ENCODE measurements at places on chromosomes 6 and 20.

DNA sequence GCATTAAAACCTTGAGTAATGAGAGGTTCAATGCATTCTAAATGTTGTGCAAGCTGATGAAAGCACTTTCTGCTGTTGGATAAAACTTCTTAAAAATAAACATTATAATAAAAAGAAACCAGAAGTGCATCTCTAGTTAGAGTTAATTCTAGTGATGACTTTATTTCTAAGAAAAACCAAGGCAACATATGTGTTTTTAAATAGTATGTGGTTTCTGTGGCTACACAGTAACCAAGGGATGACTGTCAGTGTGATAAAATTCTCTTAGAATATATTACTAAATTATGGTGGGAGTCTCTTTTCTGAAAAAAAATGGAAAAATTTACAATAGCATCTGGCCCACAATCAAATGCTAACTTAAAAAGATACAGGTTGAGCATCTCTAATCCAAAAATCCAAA lies 117.0 kb downstream of the ME1 start:
- DNase-seq = no peak

DNA sequence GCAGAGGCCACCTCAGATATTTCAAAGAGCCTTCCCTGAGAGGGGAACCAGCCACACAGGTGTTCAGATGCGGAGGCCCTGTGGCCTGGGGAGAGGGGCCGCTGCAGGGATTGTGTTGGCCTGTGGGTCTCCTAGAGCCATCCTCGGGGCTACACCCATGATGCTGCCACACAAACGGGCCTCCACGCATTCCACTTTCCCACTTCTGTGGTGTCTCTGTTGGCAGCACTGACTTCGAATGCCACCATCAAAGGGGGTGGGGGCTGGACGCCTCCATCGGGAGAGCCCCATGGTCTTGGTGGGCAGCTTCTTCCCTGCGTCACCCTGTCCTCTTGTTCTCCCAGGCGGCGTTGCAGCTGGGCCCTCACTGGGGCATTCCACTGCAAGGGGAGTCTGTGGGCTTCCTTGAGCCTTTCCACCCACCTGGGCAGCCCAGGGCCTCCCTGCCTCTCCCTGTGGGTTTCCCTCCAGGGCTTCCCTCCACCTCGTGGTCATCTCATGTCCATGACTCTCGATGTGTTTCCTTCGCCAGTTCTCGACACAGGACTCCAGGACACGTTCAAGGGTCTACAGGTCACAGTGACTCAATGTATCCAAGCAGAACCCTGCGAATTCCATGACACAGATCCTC lies 145.5 kb downstream of the ERMARD start:
- no peak for DNase-seq

DNA sequence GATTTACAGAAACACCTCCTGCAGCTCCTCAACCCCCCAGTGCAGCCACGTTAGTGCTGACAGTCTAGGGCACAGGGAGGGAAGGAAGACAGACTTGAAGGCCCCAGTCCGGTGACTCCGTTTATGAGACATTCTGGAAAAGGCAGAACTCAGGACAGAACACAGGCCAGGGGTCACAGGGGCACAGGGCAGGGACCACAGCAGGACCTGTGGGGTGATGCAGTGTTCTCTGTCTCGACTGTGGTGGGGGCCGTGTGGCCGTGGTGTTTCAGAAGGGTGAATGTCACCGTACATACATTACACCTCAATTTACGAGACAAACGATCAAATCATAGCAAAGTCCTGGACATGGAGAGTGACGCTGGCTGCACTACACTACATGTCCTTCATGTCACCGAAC lies 11.3 kb downstream of the BHLHE23 start:
- no peak for DNase-seq

DNA sequence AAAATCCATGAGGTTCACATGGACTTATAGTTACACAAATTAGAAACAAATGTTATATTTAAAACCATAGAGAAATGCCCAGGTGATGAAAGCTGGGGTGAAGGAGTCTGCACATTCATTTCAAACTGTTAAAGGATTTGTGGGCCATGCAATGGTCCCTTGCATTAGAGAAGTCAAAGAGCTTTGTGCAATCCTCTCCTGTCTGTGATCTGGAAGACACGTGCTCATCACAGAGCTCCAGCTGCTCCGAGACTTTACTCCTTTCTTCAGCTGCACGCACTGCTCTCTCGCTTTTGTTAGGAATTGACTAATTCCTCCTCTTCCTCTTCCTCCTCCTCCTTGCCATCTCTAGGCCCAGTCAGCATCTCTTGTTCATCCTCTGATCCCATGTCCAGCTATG lies 4.1 kb upstream of the AIF1 start:
- no peak for DNase-seq

DNA sequence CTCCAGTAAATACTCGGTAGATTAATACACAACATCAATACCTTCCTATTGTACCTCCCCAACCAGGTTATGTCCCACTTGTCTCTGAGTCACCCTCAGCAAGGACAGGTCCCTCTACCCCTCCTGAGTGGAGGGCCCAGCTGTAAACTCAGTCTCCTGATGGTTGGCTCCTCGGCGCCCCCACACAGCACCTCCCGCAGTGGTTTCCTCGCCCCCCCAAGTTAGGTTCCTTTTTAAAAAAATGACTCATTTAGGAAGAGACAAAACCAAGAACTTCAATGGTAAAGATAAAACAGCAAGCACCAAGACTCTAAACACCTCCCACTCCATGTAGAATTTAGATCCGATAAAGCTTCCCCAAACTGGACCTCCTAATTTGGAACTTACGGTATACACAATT lies 83.5 kb downstream of the TRERF1 start:
- no peak for DNase-seq

DNA sequence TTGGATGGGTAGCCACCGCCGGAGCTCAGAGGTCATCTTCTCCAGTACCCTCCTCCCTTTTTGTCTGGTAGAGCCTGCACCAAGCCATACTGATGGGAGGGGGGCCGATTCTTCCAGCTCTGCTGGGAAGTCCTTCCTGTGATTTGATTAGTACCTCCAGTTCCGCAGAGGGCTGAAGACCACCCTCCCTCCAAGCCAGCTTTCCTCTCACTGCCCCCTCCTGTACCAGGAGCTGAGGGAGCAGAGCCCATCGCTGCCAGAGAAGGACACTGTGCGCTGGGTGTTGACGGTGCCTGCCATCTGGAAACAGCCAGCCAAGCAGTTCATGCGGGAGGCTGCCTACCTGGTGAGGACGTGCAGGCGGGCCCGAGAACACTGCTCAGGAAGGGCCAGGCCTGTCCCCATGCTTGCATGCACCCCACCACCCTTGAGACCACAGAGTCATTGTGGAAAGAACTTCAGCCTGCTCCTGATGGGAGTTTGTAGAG lies 13.2 kb downstream of the HSPA12B start:
- no peak for DNase-seq

DNA sequence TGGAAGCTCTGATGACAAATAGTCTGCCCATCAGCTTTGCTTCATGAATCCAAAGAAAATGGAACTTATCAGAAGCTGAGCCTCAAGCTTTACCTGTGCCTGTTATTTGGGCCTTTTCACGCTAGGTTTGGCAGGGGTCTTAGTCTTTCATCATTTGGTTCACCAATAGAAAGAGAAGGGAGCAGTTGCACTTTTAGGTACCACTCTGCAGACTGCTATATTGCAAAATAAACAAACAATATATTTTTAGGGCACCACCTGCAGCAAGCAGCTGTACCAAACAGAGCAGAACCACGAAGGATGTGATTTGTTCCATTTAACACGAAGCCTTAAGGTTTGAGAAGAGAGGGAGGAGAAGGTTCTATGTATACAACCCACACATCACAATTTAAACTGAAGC lies 291.4 kb upstream of the RNF217 start:
- DNase-seq = no peak

- no peak for DNase-seq
Observed at GRCh38 chr6:145704143-145704781, 31.1 kb downstream of the EPM2A start.

DNA sequence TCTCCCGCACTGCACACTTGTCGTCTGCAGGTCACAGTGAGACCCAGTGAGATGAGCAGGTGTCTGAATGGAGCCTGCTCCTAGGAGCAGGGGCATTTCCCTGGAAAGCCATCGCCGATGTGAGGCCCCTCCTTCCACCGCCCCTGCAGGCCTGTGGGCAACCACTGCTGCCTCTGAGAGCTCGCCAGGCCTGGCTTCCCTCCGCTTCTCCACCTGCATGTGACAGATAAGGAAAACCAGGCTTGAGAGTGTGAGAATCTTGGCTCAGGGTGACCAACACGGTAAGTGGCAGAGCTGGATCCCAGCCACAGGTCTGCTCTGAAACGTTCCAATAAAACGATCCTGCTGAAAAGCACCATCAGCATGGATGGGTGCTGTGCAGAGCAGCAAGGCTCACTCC lies 332.8 kb downstream of the CDH4 start:
- no peak for DNase-seq

DNA sequence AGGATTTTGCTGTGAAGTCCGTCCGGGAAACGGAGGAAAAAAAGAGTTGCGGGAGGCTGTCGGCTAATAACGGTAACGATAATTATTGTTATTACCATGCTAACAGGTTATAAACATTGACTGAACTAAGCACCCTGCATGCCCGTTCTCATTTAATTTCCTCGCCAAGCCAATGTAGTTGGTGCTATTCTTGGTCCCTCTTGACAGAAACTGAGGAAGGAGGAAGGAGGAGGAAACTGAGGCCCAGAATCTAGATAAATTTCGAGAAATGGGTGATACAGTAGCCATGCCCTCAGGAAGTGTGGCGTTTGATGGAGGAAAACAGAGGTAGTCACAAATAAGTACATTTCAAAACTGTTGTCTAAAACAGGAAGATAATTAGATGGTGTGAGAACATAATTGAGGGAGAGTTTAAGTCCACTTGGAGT lies 474 bp downstream of the TPX2 start:
- DNase-seq = no peak

- DNase-seq = no peak
Observed at GRCh38 chr6:131894493-131895424, 56.4 kb downstream of the CCN2 start.

GRCh38 chr20:59204165-59204894 lies 40.7 kb downstream of the ZNF831 start:
- DNase-seq = no peak

- peak; percentile 91 for DNase-seq
Observed at GRCh38 chr20:41339957-41340326, 679 bp upstream of the LPIN3 start.

GRCh38 chr20:3248167-3248992 lies 9.4 kb upstream of the SLC4A11 start:
- peak; percentile 48 for DNase-seq

DNA sequence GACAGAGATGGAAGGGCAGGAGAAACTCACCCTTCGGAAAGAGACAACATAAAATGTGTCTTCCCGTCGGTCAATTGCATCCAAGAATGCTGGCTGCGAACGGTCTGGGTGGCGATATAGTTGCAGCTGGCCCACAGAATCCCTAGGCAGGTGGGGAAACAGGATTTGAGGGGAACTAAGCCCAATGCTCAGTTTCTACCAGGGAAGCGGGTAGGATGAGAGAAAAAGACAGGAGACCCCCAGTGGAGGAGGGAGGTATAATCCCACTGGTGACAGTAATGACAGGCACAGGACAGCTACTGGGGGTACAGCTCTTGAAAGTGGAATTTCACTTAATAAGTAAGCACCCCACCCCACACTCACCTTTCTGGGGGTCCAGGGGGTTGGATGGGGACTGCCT lies 7.5 kb upstream of the TNXB start:
- no peak for DNase-seq

DNA sequence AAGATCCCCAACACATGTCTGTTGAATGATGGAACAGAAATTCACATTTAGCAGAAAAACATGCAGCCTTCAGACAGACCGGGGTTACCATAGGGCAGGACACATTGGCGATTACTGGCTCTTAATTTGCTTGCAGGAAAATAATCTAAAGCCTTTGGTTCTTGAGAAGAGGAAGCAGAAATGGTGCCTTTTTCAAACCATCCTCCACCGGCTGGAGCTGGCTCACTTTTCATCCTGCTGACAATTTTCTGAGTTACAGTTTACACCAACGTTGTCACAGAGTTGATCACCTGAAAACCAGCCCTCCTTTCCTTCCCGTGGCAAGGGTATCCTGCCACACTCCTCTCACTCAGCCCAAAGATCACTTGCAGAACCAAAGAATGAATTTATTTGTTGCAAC lies 32.6 kb downstream of the SF3B5 start:
- DNase-seq = no peak

- no peak for DNase-seq
Observed at GRCh38 chr6:89488438-89488837, 55.5 kb downstream of the ANKRD6 start.

DNA sequence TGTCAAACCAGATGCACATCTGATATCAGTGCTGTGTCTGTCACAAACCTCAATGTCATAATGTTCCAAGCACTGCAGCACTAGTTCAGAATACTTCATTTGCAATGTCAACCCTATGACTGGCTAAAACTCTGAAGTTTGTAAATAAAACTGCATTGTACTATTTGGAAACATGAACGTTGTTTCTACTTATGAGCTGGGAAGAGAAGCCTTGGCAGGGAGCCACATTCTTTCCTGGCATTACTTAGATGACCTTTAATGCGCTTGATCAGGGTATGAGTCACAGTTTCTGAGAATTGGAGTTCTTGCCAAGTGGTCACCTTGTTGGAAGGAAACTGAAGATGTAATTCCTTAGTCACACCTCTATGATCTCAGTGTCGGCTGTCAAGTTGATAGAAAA lies 664.8 kb upstream of the MMS22L start:
- DNase-seq = no peak

- no peak for DNase-seq
Observed at GRCh38 chr20:51542033-51542570, 417 bp downstream of the NFATC2 start.

DNA sequence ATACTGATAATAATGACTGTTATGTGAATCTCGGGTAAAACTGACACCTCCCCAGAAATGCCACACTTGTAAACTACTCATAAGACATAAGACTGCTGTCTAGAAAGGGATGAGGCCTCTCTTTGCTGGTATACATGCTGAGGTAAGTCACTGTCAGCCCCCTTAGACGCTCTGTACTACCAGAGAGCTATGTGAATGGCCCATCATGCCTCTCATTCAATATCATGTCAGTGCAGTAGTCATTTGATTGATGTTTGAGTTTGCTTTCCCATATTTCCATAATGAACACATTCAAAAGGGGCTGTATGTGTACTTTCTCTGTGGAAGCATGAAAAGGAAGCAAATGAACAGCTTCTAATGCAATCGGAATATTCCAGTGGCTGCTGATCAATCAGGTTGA lies 119.4 kb upstream of the AGPAT4 start:
- no peak for DNase-seq

- DNase-seq = no peak
Observed at GRCh38 chr6:7183707-7184106, 75.9 kb downstream of the RREB1 start.

DNA sequence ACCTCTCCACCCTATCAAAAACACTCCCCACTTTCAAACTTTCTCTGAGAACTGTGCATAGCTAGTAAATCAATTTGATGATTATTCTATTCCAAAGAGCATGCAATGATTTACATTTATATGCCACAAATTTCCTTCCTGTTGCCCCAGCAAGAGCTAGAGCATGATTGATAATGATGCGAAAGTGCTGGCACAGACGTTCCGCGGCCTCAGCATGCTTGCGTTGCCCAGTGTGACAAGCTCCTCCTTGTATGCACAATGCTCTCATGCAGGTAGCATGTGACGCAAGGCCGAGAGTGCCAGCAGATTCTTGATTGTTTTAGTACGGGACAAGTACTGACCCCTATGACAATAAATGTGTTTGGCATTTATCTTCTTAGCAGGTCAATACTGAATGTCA lies 696.3 kb upstream of the SLC35B3 start:
- peak; percentile 12 for DNase-seq
